Pericardium fibroblast (primary cell): ENCODE measurements at places on chromosomes 16 and 17. TPM values are rescaled to one million over a fixed set of nuclear protein-coding genes. Genes with fewer than 3 reads are reported as not detected.

VTN gene
- 17.4 and 23.3 TPM in 2 replicates for total RNA-seq

CLEC18C gene
- 0.09 TPM in 1 of 2 replicates, not detected in the other for total RNA-seq

MT1M gene
- total RNA-seq: 0.82 TPM in 1 of 2 replicates, not detected in the other

HBA2 gene
- 6.0 TPM in 1 of 2 replicates, not detected in the other for total RNA-seq

SPATA32 gene
- total RNA-seq: not detected in 2 replicates

SLC5A11 gene
- not detected in 2 replicates for total RNA-seq

MT1X gene
- 87.8 and 526 TPM in 2 replicates for total RNA-seq

LRRC75A gene
- total RNA-seq: 0.94 and 3.3 TPM in 2 replicates

SLC16A5 gene
- 5.0 and 6.0 TPM in 2 replicates for total RNA-seq

ZNF597 gene
- total RNA-seq: 1.1 and 2.5 TPM in 2 replicates

KRTAP4-3 gene
- not detected in 2 replicates for total RNA-seq

HES7 gene
- total RNA-seq: 0.26 and 0.35 TPM in 2 replicates

KRTAP9-8 gene
- not detected in 2 replicates for total RNA-seq

KRTAP9-2 gene
- total RNA-seq: not detected in 2 replicates

IGSF6 gene
- not detected in 2 replicates for total RNA-seq

DRC7 gene
- not detected in 2 replicates for total RNA-seq

BLMH gene
- 28.0 and 42.7 TPM in 2 replicates for total RNA-seq

MFAP4 gene
- 452 and 638 TPM in 2 replicates for total RNA-seq

PDIA2 gene
- total RNA-seq: 0.09 and 0.12 TPM in 2 replicates

TNFRSF17 gene
- not detected in 2 replicates for total RNA-seq

ITGA2B gene
- total RNA-seq: 0.35 and 0.68 TPM in 2 replicates

PRR35 gene
- not detected in 2 replicates for total RNA-seq

SLC5A10 gene
- not detected in 2 replicates for total RNA-seq

TPPP3 gene
- not detected in 2 replicates for total RNA-seq

CDRT15 gene
- total RNA-seq: not detected in 2 replicates

PTGES3L gene
- 0.12 TPM in 1 of 2 replicates, not detected in the other for total RNA-seq

ABCA10 gene
- total RNA-seq: 0.51 and 4.2 TPM in 2 replicates

CD79B gene
- not detected in 2 replicates for total RNA-seq

APOH gene
- total RNA-seq: not detected in 2 replicates

LRRC45 gene
- total RNA-seq: 14.4 and 15.6 TPM in 2 replicates

C1QTNF8 gene
- not detected in 2 replicates for total RNA-seq

KRT36 gene
- not detected in 2 replicates for total RNA-seq

SAP30BP gene
- total RNA-seq: 35.0 and 62.0 TPM in 2 replicates

SLFN5 gene
- 25.2 and 39.8 TPM in 2 replicates for total RNA-seq

ZG16B gene
- total RNA-seq: 2.1 and 2.5 TPM in 2 replicates

CDH8 gene
- not detected in 2 replicates for total RNA-seq

CASKIN2 gene
- 7.7 and 7.8 TPM in 2 replicates for total RNA-seq

MKS1 gene
- 6.2 and 11.3 TPM in 2 replicates for total RNA-seq

SEC14L5 gene
- total RNA-seq: under 0.01 and 0.47 TPM in 2 replicates

TTLL6 gene
- not detected in 2 replicates for total RNA-seq

SNX20 gene
- not detected in 2 replicates for total RNA-seq
